ENCODE measurements at places on chromosomes 2 and 18.

DNA sequence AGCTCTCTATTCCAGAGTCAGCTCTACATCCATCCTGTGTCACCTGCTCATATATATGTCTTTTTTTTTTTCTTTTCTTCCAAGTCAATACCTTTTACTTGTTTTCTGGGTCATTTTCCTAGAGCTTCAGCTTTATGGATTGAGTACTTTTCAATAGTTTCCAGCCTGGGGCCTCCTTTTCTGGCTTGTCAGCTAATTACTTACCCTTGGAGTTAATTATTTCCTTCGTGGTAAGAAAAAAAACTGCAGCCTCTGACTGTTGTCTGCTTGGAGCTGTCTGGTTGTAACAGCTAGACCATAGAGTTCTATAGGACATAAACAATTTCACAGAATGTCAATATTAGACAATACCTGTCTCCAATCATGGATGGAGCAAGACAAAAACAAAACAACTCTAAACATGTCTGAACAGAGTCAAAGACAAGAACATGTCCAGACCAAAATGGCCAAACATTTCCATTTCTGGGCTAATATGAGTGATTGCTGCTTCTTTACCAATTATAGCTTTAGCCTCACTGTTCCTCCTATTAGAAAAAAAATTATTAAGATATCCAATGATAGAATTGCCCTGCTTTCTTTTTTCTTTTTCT, 643.1 kb downstream of the SLC4A3 start:
- no peaks in the 10 kb centered on the region for H3K36me3 ChIP-seq
- DNase-seq, result no peak
- H3K27ac ChIP-seq, result no peak overlapping the region
- H3K27me3 ChIP-seq, result peaks cover 1% of the 10 kb centered on the region

DNA sequence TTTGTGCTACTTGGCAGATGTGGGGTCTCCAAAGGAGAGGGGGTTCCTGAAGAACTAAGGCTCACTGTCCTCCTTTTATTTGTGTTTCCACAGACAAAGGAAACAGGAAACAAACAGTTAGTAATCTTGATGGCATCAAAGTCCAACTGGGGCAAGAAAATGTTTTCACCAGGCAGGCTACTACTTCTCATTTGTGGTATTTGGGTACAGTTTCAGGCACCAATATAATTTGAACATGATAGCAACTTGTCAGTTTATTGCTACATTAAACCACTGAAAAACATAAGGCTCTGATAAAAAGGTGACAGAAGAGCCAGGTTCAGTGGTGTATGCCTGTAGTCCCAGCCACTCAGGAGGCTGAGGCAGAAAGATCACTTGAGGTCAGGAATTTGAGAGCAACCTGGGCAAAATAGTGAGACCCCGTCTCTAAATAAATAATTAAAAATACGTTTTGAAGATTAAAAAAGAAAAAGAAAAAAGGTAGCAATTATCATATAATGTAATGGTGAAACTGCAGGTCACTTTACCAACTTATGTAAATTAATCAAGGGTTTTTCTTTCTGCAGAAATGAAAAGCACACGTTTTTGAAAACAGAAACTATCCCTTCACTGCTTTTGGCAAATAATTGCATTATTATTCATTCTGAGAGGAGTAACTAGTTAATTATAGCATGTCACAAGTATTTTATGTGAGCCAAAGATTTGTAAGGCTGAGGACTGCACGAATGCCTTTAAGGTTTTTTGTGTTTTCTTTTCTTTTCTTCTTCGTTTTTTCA, 157.5 kb upstream of the CAVIN2 start:
- H3K4me1 ChIP-seq, result peaks cover 27% of the 10 kb centered on the region
- no peak overlapping the region for H3K27ac ChIP-seq
- DNase-seq, result no peak
- H3K4me3 ChIP-seq, result no peak overlapping the region
- H3K36me3 ChIP-seq, result no peaks in the 10 kb centered on the region
- no peaks in the 10 kb centered on the region for H3K27me3 ChIP-seq

DNA sequence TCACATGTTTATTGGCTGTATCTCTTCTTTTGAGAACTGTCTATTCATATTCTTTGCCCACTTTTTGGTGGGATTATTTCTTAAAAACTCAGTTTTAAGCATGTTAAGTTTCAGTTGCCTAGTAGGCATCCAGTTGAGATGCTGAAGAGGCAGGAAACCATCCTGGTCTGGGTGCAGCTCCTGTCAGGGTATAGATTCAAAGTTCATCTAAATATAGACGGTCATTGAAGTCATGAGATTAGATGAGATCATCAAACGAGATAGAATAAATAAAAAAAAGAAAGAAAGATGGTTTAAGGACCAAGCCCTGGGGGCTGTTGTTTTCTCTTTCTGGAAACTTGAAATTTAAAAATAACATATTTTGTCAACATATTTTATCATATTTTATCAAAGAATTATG, 9.2 kb upstream of the DNAH7 start:
- H3K4me1 ChIP-seq, result peaks cover 4% of the 10 kb centered on the region
- H3K4me3 ChIP-seq, result no peak overlapping the region
- DNase-seq, result no peak
- H3K27ac ChIP-seq, result no peak overlapping the region

GRCh38 chr2:235493402-235493774, 455 bp upstream of the AGAP1 start:
- H3K4me3 ChIP-seq, result peak overlapping the region; percentile 95
- peaks cover 25% of the 10 kb centered on the region for H3K4me1 ChIP-seq
- H3K27ac ChIP-seq, result peak overlapping the region; percentile 82

GRCh38 chr18:50832754-50833153, 12.9 kb upstream of the MRO start:
- H3K27me3 ChIP-seq, result peaks cover 2% of the 10 kb centered on the region
- peaks cover 5% of the 10 kb centered on the region for H3K4me1 ChIP-seq
- no peak overlapping the region for H3K27ac ChIP-seq

DNA sequence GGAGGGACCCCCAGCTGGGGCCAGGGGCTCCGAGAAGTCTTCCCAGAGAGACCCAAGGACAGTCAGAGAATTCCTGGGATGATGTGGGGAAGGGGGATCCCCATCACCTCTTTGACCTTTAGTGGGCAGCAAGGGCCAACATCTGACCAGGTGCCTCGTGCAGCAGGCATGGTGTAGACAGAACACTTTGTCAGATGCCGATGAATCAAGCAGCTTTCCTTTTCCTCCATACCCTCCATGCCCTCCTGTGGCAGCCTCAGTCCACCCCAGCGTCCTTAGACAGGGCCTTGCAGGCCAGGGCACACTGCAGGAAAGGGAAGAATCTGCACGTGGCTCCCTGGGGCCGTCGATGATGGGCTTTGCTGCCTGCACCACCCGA, 26.3 kb downstream of the GPR55 start:
- H3K4me3 ChIP-seq, result no peak overlapping the region
- no peaks in the 10 kb centered on the region for H3K36me3 ChIP-seq
- no peak for DNase-seq
- H3K27ac ChIP-seq, result peak overlapping the region; percentile 72
- peaks cover 14% of the 10 kb centered on the region for H3K27me3 ChIP-seq

DNA sequence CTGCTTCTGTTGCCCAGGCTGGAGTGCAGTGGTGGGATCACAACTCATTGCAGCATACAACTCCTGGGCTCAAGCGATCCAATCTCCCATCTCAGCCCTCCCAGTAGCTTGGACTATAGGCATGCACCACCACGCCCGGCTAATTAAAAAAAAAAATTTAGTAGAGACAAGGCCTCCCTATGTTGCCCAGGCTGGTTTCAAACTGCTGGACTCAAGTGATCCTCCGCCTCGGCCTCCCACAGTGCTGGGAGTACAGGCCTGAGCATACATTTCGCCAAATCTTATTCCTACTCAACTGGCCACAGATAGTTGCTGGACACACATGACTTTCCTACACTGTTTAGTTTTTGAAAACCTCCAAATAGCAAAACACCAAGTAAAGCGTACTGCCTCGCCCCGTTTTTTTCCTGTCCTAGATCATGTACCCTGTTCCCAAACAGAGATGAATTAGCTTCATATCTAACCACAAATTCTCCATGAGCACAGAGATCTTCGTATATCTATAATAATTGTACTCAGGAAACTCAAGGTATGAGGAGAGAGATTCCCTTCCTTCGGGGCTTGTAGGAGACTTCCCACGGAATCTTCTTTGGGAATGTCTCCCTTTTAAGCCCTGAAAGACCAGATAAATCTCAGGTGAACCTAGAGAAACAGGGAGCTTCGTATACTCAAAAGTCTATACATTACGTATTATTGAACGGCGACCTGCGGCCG, 598 bp upstream of the C2orf69 start:
- H3K36me3 ChIP-seq, result peaks cover 4% of the 10 kb centered on the region
- H3K4me3 ChIP-seq, result peak overlapping the region; percentile 99
- peaks cover 5% of the 10 kb centered on the region for H3K27me3 ChIP-seq
- peak overlapping the region; percentile 90 for H3K27ac ChIP-seq

GRCh38 chr2:217095511-217096205, 235.8 kb upstream of the TNP1 start:
- H3K36me3 ChIP-seq, result no peaks in the 10 kb centered on the region
- no peak for DNase-seq
- no peaks in the 10 kb centered on the region for H3K4me1 ChIP-seq
- H3K4me3 ChIP-seq, result no peak overlapping the region

DNA sequence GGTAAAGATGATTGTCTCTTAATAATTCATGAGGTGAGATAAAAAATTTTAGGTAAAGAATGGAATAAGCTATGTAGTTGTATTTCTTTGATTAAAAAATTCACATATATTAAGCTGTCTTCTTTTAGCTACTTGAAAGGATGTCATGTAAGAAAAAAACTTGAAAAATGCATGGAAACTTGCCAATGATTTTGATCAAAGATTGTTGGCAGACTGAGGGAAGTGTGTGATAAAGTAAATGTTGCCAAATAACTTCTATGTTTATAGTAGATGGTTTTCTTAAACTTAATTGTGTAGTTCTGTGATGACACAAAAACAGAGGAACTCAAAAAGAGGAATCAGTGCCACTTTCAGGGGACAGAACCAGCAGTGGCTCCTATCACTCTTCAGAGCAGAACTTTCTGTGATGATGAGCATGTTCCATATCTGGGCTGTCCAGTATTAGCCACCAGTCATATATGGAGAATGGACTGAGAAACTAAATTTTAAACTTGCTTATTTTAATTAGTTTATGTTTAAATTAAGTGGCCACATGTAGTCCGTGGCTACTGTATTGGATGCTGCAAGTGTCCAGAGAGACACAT, 51.9 kb upstream of the SLC38A11 start:
- H3K36me3 ChIP-seq, result no peaks in the 10 kb centered on the region
- H3K4me3 ChIP-seq, result no peak overlapping the region

DNA sequence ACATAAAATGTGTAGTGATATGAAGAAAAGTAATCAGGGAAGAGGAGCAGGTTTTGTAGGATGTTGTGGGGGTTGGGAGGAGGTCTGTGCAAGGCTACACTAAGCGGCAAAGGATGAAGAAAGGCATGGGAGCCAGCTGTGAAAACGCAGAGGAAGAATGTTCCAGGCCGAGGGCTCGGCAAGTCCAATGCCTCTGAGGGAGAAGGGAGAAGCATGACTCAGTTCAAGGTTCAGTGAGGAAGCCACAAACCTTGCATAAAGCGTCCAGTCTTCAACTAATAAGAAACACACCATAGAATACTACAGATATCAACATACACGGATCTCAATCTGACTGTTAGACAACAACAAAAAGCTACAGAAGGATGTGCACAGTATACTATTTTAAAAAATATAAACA, 16.2 kb downstream of the EPB41L3 start:
- no peak for DNase-seq
- no peak overlapping the region for H3K27ac ChIP-seq
- H3K27me3 ChIP-seq, result no peaks in the 10 kb centered on the region
- H3K36me3 ChIP-seq, result no peaks in the 10 kb centered on the region
- no peak overlapping the region for H3K4me3 ChIP-seq
- no peaks in the 10 kb centered on the region for H3K4me1 ChIP-seq

DNA sequence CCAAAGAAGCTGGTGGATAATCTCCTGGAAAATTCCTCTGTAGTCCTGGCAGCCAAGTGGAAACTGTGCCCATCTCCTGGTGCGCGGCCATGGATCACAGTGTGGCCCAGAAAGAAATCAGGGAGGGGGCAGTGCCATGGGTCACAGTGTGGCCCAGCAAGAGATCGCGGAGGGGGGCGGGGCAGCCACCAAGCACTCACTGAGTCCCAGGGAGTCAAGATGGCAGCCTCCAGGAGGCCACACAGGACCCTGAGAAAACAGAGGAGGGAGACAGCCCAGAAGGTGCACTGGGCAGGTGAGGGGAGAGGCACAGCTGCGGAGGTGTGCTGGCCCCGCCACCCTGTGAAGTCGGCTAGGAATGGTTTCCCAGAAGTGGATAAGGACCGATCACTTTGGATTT, 8.1 kb upstream of the ATP6V1B1 start:
- no peak overlapping the region for H3K4me3 ChIP-seq
- H3K4me1 ChIP-seq, result peaks cover 18% of the 10 kb centered on the region
- no peak for DNase-seq
- H3K36me3 ChIP-seq, result peaks cover 11% of the 10 kb centered on the region
- H3K27me3 ChIP-seq, result peaks cover 8% of the 10 kb centered on the region
- H3K27ac ChIP-seq, result no peak overlapping the region

GRCh38 chr2:40360652-40361051, 91.2 kb downstream of the SLC8A1 start:
- H3K4me3 ChIP-seq, result no peak overlapping the region
- no peaks in the 10 kb centered on the region for H3K27me3 ChIP-seq
- no peak for DNase-seq
- H3K27ac ChIP-seq, result no peak overlapping the region

GRCh38 chr2:45988879-45989278, 308.3 kb upstream of the EPAS1 start:
- H3K27me3 ChIP-seq, result peaks cover 7% of the 10 kb centered on the region
- peaks cover 5% of the 10 kb centered on the region for H3K4me1 ChIP-seq
- no peak overlapping the region for H3K4me3 ChIP-seq
- DNase-seq, result no peak

GRCh38 chr2:133458280-133458679, 110.0 kb downstream of the NCKAP5 start:
- no peak overlapping the region for H3K27ac ChIP-seq
- no peaks in the 10 kb centered on the region for H3K36me3 ChIP-seq
- no peak overlapping the region for H3K4me3 ChIP-seq
